ENCODE measurements at places on chromosomes 7 and 10.

DNA sequence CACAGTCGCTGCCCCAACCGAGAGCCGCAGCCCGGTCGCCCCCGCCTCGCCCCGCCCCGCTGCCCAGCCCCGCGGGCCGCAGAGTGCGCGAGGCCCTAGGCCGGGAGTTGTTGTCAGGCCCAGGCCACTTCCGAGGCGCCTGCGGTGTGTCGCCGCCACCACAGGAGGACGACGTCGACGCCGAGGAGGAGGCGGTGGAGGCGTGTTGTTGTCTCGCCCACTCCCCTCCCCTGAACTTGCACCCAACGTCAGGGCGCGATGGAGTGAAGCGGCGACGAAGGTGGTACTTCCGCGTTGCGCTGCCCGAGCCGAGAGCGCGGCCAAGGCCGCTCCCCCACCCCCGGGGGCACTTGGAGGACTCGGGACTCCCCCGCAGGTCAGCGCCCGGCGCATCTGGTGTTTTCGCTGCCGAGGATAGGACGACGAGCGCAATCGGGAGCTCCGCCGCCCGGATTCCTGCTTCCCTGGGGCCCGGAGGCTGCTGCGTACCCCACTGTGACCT, at the start of gene CDK13:
Gene CDK13, plus strand, starts transcription at position 286 of the 502 bp plus-strand sequence. CDS start 386 bp downstream, outside the sequence.
- peak; percentile 43 for DNase-seq

GRCh38 chr7:108037741-108038140, 34.8 kb upstream of the LAMB1 start:
- no peak for DNase-seq

GRCh38 chr10:73553761-73554160, 37.4 kb downstream of the USP54 start:
- DNase-seq, result no peak

GRCh38 chr7:142626420-142627035, 122.7 kb upstream of the PRSS1 start:
- DNase-seq, result peak; percentile 0

GRCh38 chr7:10122551-10123100, 851.0 kb upstream of the PHF14 start:
- DNase-seq, result no peak

- DNase-seq, result peak; percentile 44
Measured at GRCh38 chr7:130733931-130734814, at the start of gene KLF14. Gene KLF14 (minus strand): TSS chr7:130734207. CDS start chr7:130734033, 174 bp downstream.

- DNase-seq, result no peak
Measured at GRCh38 chr10:113402602-113403001, 150.3 kb upstream of the HABP2 start.

GRCh38 chr7:14714161-14714728, 188.3 kb downstream of the DGKB start:
- no peak for DNase-seq

- no peak for DNase-seq
Measured at GRCh38 chr10:10545771-10546170, 471.9 kb upstream of the CELF2 start.

- peak; percentile 40 for DNase-seq
Measured at GRCh38 chr7:99092064-99092720, 51.7 kb downstream of the SMURF1 start.

DNA sequence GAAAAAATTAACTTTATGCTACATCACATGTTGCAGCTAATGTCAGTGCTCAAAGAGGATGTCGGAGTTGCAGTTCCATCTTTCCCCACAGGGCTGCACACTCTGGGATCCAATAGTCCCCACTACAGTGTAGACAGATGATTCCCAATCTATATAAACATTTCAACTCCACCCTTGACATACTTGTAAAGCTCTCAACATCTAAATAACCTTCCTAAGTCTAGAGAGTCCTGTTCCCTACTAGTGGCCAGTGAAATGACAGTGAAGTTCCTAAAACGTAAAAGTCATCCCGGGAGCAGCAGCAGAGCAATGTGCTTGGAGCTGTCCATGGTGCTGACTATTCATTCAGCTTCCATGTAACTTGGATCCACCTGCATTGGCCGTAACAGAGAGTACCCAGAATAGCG, 145.1 kb downstream of the GRM8 start:
- no peak for DNase-seq

DNA sequence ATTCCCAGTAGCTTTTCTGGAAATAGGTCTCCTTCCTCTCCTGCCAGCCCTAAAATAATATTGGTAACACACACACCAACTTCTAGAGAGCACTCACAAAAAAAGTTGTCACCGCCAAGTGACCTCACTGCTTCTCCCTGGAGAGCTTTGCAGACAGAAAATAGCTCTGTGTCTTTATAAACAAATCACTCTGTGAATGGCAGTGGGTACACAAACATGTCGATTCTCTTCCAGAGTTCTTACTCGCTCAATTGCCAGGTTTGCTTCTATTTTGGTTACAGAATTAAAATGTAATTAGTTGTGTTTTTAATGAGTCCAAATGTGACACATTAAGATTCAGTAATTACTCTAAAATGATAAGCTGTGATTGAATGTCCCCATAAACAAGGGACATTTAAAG, 649.2 kb upstream of the C7orf33 start:
- no peak for DNase-seq

GRCh38 chr10:51117053-51117660, 42.9 kb downstream of the PRKG1 start:
- no peak for DNase-seq

DNA sequence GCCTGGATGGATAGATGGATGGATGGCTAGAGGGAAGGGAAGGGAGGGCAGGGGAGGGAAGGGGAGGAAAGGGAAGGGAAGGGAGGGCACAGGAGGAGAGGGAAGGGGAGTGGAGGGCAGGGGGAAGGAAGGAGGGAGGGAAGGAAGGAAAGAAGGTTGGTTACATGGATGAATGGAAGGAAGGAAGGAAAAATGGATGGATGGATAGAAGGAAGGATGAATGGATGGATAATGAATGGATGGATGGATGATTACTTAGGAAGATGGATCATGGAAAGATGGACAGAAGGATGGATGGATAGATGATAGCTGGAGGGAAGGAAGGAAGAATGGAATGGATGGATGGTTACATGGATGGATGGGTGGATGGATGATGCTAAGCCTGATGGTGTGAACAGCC, 451.7 kb upstream of the FOXK1 start:
- no peak for DNase-seq

- no peak for DNase-seq
Measured at GRCh38 chr7:91249506-91250233, 14.6 kb upstream of the FZD1 start.

- no peak for DNase-seq
Measured at GRCh38 chr7:24657980-24658379, 84.7 kb downstream of the PALS2 start.

DNA sequence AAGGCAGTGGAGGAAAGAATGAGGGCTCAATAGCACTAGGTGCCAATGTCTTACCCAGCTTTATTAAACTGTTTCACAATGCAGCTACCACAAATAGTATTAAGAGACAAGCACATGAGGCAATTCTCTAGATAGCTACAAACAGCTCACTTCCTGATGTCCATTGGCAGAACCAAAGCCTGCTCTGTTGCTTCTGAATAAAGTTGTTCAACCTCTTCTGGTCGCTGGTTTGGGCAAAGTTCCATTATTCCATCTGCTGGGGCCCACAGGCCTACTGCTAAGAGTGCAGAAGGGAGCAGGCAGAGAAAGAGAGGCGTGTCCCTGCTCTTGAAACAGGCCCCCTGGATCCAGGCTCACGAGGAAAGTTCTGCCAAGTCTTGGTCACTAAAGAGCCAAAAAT, 173.9 kb downstream of the ZNF438 start:
- no peak for DNase-seq

- DNase-seq, result no peak
Measured at GRCh38 chr10:98619446-98619845, 172.7 kb upstream of the HPS1 start.

GRCh38 chr10:42986633-42987032, 90.2 kb upstream of the RET start:
- DNase-seq, result no peak

DNA sequence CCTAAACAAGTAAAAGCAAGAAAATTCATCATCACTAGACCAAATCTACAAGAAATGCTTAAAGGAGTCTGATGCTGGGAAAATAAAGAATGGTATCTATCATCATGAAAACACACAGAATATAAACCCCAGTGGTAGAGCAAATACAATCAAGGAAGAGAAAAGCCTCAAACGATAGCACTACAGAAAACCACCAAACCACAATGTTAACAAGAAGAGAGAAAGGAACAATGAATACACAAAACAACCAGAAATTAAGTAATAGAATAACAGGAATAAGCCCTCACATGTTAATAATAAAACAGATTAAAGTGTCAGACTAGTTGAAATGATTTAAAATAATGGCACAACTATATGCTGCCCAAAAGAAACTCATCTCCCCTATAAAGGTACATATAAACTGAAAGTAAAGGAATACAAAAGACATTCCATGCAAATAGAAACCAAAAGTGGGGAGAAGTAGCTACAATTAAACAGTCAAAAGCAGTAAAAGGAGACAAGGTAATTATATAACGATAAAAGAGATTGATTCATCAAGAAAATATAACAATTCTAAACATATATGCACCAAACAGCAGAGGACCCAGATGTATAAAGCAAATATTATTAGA, 77.3 kb downstream of the JMJD1C start:
- peak; percentile 53 for DNase-seq

DNA sequence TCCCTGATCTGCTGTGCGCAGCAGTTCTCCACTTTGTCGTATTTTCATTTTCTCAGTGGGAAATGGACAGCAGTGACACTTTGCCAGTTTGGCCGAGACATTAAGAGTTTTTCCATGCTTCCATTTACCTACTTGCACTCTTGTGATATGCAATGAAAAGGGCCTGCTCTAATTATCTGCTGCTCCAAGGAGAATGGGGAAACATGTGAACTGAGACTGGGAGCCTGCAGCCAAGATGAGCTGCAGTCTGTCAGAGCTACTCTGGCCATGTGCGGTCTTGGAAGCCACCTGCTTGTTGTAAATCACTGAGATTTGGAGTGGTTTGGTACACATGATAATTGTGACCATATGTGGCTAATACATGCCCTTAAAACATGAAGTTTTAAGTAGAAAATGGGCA, 586.6 kb upstream of the POT1 start:
- peak; percentile 4 for DNase-seq

- no peak for DNase-seq
Measured at GRCh38 chr10:44293306-44293778, 91.6 kb downstream of the CXCL12 start.

DNA sequence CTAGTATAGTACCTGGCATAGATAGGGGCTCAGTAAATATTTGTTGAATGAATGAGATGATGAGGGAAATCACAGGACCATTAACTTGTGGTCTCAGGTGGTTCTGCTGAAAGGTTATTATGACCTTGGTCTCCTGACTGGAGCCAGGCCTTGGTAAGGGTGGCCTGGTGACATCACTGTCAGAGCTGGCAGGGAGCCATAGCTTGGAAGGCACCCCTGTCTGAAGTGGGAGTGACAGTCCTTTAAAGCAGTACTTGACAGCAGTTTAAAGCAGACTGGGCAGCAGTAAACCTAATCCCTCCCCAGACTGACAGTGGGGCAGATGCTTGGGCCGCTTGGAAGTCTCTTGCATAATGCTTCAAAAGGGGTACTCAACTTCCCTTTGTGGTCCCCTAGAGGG, 13.4 kb downstream of the DPCD start:
- peak; percentile 83 for DNase-seq

DNA sequence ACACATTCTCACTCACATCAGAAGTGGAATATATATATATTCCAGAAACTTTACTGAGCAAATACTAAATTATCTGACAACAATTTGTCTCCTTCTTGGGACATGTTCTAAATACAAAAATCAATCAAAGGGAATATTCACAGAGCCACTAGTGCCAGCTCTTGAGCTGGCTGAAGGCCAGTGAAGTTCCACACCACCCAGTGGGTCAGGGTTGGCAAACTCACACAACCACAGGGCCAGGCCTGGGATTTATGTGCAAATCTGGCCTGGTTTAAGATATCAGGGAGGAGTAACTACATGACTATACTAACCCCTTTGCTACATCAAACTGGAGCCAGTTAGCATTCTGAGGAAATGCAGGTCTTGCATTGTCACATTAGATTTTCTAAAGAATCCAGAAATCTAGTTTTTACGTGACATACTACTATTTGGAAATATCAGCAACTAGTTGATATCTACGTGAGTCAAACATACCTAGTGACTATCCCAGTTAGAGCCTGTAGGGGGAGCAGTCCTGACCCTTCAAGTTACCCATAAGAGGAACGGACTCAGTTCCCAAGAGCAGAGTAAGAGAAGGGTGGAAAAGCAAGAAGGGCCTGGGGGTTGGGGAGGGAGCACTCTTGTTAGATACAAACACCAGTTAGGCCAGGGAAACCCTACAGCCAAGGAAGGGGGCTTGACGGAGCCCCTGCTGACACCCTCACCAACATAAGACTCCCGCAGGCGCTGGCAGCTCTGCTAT, 600.4 kb downstream of the KCNMA1 start:
- no peak for DNase-seq

DNA sequence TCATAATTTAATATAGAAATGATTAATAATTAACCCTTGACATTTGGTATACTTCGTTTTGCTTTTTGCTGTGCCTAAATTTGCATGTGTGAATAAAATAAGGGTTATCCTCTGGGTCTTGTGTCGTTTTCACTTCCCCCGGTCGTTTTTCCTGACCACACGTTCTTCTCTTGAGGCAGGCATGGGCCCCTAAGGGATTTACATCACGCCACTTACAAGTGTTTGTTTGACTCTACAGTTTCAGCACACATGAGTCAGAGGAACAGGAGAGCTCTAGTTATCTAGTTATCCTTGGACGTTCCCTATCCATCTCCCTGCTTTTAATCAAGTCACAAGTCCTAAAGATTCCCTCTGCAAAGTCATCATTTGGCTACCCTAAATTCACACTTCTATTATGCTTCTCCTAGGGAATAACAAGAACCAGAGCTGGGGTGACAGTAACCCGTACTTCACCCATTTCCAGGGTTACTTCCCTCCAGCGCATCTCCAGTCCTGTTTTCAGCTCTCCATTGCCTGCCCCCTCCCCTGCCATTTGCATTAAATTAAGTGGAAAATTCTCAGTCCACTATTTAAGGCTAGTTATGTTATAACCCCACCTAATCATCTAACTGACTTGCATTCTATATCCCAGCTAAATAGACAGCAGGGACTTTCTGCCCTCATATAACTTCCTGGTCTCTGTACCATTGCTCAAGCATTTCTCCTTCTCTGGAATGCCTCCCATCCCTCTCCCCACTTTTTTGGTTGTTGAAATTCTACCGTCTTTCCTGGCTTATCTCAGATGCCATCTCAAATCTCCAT, 206.9 kb downstream of the PTEN start:
- no peak for DNase-seq

DNA sequence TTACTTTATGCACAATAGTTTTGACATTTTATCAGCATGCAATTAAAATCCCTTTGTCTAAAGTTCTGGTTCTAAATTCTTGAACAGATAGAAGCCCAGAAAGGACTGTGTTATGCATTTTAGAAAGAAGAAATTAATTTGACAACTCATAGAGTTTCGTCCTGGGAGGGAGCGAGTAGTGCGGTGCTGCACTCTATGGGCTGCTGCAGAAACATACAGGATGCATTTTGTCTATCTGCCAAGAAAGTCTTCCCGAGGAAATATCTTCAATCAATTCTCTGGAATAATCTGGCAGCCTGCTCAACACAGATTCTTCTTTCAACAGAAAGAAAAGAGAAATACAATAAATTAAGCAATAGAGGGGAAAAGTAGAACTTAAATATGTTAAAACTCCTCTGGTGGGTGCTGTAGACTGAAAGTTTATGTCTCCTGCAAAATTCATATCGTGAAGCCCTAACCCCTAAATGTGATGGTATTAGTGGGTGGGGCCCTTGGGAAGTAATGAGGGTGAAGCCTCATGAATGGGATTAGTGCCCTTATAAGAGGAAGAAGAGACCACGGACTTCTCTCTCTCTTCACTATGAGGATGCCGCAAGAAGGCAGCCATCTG, 39.0 kb upstream of the IFRD1 start:
- DNase-seq, result no peak
